ENCODE measurements at places on chromosomes 5 and 9.

GRCh38 chr5:79229357-79230174 is 6.4 kb upstream of the JMY start:
- no peak for DNase-seq

- no peak for DNase-seq
Observed at GRCh38 chr9:127109212-127109711, 13.2 kb downstream of the ANGPTL2 start.

DNA sequence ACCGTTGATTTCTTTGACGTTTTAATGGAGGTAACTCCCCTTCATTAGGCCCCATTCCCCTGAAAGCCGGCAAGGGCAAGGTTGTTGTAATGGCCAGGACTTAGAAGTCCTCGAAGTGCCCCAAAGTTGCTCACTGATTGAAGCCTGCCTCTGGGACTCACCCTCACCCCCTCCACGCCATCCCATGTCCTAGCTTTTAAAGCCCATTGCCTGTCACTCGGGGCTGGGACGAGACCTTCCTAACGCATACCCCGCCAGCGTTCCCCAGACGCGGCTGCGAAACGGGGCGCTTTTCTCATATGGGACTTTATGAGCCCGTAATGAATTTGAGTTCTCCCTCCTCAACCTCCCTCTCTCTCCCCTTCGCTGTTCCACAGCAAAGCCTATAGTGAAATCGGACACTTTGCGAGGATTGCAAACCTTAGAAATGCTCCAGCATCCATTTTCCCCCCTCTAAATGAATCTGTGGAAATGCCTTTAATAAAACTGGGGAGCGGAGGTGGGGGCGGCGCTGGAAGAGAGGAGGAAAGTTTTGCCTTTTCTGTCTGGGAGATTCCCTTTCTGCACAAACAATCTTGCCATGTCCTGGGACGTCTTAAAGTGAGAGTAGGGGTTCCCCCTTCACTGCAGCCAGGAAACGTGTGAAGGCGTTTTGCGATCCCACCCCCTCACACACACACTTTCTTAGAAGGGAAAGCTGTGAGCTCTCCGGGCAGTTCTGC is 1.5 kb downstream of the PAPPA start:
- no peak for DNase-seq

- no peak for DNase-seq
Observed at GRCh38 chr5:36836831-36837230, 39.7 kb upstream of the NIPBL start.

DNA sequence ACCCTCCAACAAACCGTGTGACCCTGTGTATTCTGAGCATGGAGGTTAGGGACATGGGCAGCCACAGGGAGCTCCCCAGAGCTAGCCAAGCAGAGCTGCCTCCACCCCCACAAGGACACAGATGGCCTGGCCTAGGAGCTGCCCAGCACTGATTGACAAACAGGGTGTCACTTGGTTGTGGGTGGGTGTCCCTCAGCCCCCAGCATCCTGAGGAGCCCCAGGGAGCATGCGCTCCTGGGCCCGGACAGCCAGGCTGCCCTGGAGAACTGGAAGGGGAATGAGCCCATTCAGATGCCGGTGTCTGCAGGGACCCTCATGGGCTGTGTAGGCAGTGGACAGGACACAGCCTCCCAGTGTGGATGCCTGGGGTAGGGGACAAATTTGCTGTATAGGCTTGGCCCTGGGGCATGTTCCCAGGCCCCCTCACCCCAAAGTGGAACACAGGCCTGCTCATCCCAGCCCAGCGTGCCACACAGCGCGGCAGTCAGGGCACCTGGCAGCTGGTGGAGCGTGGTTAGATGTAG is 124.8 kb upstream of the LMX1B start:
- DNase-seq: no peak

GRCh38 chr5:143426437-143426991 is 23.0 kb upstream of the NR3C1 start:
- DNase-seq: no peak

- DNase-seq: no peak
Observed at GRCh38 chr5:163339148-163339547, 98.2 kb upstream of the CCNG1 start.

- DNase-seq: no peak
Observed at GRCh38 chr9:134326724-134327601, 708 bp downstream of the RXRA start.

- peak; percentile 67 for DNase-seq
Observed at GRCh38 chr5:163846512-163846911, 341.1 kb downstream of the MAT2B start.

DNA sequence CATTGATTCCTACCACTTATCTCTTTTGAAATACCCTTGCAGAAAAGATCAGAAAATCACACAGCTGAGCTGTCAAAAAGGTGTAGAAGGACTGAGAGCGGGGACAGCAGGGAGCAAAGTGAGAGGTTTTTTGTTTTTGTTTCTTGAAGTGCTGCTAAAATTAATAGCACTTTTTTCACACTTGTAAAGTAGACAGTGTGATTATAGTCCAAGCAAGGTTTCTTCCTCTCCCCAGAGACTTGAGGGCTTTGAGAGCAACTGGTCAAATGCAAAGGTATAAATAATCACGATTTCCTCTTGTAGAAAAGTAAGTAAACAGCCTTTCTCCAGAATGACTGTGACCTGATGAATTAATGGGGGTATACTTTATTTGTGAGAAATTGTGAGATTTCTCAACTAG is 326.9 kb downstream of the ZNF608 start:
- no peak for DNase-seq

DNA sequence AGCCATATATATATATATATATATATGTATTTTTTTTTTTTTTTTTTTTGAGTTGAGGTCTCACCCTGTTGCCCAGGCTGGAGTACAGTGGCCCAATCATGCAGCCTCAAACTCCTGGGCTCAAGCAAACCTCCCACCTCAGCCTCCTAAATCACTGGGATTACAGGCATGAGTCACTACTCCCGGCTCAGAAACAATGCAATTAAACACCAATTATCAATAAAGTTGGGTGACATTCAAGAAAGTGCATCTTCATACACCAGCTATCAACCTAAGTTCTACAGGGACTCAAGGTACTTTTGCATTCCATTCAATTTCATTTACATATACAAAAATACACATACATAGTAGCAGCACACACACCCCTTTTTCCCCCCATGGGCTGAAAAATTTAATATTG is 7.6 kb downstream of the FAM13B start:
- no peak for DNase-seq

- no peak for DNase-seq
Observed at GRCh38 chr5:151896031-151896691, 28.5 kb downstream of the GLRA1 start.

DNA sequence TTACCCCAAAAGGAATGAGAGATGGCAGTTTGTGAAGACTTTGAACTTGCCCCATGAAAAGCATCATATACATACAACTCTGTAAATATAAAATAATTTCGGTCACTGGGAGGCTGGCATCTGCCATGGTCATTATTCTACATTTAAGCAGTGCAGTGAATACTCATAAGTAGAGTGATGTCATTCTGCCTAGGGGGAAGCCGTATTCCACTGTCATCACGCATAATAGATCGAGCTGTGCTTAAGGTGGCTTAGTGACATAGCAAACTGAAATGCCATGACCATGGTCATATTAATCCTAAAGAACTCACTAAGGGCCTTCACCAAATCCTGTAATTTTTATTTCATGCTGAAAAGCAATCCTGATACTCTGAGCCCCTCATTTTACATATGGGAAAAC is 42.4 kb upstream of the NR4A3 start:
- DNase-seq: no peak

DNA sequence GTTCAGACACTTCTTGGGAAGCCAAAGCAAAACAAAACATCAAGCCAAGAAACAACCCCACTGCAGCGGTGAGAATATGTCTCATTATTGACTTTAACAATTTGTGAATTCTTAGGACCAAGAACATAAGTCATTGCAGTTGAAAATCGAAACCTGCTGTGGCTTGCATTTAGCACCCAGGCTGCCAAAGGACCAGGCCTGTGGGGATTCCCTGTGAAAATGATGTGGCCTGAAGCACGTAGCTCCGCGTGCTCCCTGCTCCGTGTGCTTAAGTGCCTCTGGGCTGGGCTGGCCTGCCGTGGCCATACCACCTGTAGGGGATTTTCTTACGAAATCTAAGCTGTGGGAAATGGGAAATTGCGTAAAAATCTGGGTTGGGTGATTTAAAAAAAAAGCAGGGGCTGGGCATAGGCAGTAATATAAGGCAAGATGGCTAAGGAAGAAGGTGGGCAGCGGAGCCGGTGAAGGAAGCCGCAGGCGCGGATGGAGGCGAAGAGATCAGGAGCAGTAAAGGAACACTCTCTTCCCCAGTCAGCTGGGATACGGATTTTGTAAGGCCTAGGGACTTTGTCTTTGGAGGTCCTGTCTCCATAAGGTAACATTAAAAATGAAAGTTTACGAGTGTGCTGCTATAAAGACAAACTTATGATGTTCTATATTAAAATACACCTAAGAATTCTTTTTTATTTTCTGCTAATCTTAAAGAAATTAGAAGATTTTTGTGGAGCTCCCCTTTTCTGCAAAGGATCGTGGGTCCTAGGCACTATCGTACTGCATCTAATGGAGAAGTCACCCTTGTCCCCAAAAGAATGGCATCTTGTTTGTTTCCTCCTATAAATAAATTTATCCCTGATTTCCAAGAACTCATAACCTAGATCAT is 189.6 kb upstream of the SEMA6A start:
- no peak for DNase-seq

GRCh38 chr5:62640446-62640845 is 61.8 kb downstream of the LRRC70 start:
- DNase-seq: no peak

GRCh38 chr9:89448821-89449220 is 49.1 kb downstream of the SEMA4D start:
- no peak for DNase-seq

DNA sequence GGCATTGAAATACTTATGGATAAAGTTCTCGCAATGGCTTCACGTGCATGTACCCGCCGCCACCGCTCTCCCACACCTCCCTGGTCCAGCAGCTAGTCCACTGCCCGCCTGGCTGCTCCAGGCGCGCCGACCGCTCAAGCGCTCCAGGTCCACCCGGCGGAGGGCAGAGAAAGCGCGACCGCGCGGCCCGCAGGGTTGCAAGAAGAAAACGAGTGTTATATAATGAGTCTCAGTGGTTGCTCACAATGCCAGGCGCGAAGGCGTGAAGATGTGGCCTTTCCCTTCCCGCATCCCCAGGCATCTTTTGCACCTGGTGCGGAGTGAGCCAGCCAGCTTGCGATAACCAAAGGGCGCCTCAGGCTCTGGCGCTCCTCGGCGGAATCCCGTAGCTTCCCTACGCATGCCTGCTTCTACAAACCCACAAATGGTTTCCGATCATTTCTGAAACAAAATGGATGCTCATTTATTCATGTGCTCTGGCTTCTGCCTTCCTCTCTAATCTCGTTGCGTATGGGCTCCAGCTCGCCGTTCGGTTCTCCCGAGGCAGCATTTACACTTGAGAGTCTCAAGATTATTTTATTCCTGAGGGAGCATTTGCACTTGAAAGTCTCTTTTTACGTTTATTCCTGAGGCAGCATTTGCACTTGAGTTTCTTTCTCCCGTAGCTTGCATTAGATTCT is 25.7 kb downstream of the CDKN2A start:
- DNase-seq: no peak

DNA sequence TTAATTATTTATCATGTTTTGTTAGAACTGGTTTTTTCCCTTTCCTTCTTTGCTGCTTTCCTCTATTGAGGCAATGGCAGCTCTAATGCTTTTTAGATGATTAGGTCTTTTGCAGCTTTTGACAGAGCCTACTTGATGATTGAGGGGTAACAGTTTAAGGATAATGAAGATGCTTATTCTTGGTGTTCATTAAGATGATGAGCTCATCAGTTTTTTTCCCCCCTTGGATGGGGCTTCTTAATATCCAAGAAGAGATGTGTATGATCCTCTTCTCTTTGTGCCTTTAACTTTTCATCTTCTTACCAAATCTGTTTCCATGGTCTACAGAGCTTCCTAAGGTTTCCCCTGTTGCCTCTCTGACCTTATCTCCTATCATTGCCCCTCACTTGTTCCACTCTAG is 15.8 kb downstream of the RBM27 start:
- no peak for DNase-seq

- no peak for DNase-seq
Observed at GRCh38 chr9:110180511-110181434, 27.2 kb downstream of the C9orf152 start.

GRCh38 chr9:87718852-87719612 is 6.9 kb upstream of the CTSL start:
- no peak for DNase-seq

DNA sequence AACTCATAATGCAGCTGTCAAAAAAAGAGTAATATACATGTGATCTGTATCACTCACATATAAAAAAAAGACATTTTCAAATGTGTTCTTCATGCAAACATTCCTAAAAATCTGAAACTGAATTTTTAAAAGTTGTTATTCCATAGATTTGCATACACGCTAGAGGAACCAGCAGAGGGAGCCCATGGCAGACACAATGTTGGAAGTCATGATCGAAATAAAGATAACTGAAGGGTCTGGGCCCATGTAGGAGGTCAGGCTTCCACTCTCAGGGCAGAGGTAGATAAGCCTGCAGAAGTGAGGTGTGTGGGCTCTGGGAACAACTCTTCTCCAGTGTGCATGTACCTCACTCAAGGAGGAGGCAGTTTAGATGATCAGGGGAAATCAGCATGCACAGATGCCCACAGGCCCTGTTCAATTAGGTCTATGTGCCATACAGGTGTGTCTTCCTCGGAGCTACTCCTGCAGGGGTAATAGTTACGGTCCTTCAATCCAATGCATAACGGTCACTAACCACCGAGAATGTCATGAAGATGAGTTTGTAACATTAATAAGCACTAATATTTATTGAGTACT is 208.6 kb downstream of the EPB41L4A start:
- peak; percentile 7 for DNase-seq

- no peak for DNase-seq
Observed at GRCh38 chr9:114226246-114227055, 71.1 kb downstream of the COL27A1 start.

DNA sequence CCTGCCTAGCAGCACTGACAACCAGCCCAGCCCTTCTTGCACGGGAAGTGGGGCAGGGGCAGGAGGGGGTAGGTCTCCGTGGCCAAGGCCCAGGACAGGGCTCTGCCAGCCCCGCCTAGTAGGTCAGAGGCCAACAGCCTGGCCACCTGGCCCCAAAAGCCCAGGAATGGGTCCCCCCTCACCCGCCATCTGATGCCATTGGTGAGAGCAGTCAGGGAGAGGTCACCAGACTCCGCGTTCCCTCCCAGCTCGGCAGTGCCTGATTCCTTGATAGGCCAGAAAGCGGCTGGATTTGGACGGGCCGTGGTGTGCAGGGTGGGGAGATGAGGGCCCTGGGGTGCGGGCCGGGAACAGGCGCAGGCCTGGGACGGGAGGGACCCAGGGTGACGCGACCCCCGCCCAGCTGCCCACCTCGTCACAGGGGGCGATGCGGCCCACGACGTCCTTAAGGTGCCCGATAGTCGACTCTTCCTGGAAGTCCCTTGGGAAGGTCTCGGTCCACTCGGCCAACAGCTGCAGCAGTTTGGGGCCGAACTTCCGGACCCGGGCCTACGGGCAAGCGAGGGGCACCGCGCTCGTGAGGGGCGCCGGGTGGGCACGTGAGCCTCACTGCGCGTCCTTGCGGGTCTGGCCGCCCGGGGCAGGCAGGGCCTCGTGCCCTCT is 64.5 kb upstream of the RNF130 start:
- no peak for DNase-seq

Measured in NCI-H748 treated with DMSO at 0.1 percent for 48 hours (cell line).